ENCODE measurements at places on chromosomes 7 and 10.

GRCh38 chr10:120732067-120732466, 119.1 kb upstream of the WDR11 start:
- no peak for DNase-seq

GRCh38 chr10:125881192-125881591, at the start of gene DHX32:
TSS of gene DHX32 (minus strand) at chr10:125881292. CDS start at chr10:125880824, 468 bp downstream.
- no peak for DNase-seq

GRCh38 chr7:100673942-100674410, 436 bp downstream of the GNB2 start:
- DNase-seq: no peak

DNA sequence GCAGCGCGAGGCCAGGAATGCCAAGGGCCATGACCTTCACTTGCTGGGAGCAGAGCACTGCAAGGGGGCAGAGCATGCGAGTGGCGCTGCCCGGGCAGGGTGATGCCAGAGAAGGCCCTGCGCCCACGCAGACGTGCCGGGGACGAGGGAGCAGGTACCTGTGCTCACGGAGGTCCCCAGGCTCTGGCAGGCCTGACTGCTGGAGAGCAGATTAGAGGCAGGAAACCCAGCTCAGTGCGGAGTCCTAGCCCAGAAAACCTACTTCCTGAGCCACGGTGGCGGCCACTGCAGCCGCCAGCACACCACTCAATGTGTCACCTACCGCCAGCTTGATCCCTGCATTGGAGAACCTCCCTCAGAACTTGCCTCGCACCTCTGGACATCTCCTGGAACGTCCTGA, 148.4 kb downstream of the MAD1L1 start:
- no peak for DNase-seq

DNA sequence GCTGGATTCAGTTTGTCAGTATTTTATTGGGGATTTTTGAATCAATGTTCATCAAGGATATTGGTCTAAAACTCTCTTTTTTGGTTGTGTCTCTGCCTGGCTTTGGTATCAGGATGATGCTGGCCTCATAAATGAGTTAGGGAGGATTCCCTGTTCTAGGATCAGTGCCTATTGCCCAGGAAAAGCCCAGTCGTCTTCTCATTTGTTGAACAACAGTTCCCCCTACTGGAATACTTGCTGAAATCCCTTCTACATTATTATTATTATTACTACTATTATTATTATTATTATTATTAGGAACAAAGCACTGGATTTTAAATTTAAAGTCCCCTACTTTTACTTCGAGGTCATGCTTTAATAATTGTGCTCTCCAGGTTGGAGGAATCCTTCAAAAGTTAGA, 528.9 kb downstream of the MAGI2 start:
- DNase-seq: no peak

GRCh38 chr10:21031232-21031795, 134.2 kb upstream of the NEBL start:
- DNase-seq: no peak

DNA sequence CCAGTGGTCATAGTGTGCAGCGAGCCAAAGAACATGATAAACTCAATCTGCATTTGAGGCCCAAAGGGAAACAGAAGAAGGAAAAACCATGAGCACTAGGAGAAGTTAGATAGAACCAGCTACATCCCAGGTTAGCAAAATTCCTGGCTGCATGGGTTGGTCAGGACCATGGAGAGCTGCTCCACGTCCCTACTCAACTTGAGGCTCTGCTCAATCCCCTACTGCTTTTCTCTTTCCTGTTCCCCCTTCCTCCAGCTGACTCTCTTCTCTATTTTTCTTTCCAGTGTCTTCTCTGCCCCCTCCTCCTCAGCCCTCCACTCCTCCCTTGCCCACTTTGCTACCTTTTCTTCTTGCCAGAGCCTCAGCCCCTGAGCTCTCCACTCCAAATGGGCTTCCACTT, 21.9 kb upstream of the VSIR start:
- peak; percentile 49 for DNase-seq

DNA sequence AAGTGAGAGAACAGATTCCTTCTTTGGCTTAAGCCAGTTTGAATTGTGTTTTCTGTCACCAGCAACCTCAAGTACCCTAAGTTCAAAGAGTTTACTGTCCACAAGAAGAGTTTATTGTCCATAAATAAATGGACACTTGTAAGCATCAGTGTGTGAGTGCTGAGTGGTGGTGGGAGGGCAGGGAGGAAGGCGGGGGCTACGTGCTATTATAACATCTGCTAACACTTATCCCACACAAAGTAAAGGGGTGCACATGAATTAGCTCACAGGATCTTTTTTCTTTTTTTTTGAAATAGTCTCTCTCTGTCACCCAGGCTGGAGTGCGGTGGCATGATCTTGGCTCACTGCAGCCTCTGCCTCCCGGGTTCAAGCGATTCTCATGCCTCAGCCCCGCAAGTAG, 87.2 kb downstream of the MICALL2 start:
- no peak for DNase-seq

- no peak for DNase-seq
These were observed 54.0 kb downstream of the DOCK4 start for GRCh38 chr7:112152186-112152585.

DNA sequence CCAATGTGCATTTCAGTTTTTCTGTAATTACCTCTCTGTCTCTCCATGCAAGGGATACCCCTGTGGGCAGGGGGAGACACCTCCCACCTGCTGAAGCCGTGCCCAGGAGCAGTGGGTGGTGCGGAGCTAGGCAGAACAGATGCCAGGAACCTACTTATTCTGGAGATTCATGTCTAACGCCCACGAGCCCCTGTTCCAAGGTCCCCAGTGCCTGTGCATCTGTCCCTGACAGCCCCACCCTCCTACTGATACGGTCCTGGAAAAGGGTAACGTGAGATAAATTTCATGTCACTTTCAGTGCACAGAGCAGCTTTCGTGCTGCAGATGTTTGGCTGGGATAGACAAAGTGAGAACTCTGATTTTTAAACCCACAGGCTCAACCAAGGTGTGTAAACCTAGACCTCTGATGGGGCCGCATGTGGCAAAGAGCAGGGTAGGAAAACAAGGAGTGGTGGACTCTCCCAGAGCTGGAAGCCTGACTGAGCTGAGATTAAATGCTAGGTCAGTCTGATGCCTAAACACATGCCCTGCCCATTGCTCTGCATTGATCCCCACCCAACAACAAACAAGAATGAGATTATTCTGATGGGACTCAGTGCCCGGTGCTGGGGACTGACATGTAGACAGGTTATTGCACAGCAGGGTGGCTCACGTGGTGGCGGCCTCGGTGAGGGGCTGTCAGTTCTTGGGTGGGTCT, 123.6 kb upstream of the GDF10 start:
- DNase-seq: no peak

DNA sequence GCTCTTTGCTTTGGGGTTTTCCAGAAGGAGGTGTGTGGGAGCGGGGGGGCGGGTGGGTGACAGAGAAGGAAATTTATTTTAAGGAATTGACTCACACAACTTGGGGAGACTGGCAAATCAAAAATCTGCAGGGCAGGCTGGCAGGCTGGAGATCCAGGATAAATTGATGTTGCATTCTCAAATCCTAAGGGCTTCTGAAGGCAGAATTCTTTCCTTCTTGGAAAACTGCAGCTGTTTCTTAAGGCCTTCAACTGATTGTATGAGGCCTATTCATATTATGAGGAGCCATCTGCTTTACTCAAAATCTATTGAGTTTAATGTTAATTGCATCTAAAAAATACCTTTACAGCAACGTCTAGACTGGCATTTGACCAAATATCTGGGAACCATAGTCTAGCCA, 1528.8 kb upstream of the LRRTM3 start:
- DNase-seq: no peak

DNA sequence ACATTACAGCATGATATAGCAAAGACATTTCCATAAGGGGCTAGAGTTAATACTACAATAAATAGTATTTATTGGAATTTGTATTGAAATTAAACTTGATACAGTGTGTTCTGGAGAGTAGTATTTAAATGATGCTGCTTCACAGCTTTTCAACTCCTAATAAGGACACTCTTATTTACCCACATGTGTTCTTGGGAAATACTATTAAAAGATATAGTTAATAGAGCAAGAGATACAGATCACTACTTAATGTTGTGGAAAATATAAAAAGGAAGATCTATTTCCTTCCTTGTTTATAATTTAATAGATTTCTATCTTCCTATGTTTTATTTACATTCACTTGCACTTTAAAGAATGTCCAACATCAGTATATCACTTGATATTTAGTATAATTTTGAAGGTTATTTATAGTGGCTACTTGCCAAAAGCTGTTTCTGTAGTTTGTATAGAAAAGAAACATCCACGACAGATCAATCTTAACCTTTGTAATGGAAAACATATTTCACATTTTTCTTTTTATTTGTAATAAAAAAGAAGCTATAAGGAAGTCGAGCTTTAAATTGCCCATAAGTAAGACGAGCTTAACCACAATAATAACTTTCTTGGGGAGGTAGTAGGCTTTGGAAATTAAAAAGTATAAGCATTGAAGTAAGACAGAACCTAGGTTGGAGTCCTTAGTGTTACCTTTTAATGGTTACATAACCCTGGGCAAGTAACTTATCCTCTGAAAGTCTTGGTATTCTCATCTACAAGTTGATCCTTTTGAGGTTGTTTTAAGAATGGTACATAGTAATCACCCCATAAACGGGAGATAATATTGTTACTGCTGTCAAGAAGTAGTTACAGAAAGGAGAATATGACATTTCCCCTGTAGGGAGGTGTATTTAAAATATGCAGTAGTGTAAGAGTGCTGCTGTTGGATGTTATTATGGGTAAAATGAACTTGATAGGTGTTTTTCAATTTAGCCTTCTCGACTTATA, 32.8 kb downstream of the CPED1 start:
- no peak for DNase-seq

- DNase-seq: no peak
These were observed 22.5 kb downstream of the LRRN3 start for GRCh38 chr7:111113263-111114017.

DNA sequence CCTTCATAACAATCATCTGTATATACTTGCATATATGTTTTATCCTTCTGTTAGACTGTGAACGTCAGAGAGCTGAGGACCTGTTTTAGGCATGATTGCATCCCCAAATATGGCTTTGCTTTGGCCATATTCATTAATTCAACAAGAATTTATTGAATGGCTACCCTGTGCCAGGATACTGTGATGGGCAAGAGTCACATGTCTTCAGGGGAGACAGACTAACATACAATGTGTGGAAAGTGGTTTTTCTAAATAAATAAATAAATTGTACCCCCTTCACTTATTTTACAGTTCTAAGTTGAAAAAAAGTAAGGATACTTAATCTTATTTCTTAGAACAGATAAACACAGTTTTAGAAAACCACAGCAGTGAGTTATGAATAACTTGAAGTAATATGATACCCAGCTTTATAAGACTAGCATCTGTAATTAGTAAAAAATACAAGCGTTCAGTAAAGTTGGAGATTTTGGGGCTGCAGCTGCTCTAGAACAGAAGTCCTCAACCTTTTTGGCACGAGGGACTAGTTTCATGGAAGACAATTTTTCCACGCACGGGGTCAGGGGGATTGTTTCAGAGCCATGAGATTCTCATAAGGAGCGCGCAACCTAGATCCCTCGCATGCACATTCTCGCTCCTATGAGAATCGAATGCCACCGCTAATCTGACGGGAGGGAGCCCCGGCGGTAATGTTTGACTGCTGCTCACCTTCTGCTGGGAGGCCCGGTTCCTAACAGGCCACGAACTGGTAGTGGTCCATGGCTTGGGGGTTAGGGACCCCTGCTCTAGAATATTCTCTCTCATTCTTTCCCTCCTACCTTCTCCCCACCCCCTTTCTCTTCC, 89.4 kb upstream of the MTPN start:
- no peak for DNase-seq

Measured in left renal pelvis (tissue), 4 donors.